ENCODE measurements at places on chromosomes 3 and 15.

DNA sequence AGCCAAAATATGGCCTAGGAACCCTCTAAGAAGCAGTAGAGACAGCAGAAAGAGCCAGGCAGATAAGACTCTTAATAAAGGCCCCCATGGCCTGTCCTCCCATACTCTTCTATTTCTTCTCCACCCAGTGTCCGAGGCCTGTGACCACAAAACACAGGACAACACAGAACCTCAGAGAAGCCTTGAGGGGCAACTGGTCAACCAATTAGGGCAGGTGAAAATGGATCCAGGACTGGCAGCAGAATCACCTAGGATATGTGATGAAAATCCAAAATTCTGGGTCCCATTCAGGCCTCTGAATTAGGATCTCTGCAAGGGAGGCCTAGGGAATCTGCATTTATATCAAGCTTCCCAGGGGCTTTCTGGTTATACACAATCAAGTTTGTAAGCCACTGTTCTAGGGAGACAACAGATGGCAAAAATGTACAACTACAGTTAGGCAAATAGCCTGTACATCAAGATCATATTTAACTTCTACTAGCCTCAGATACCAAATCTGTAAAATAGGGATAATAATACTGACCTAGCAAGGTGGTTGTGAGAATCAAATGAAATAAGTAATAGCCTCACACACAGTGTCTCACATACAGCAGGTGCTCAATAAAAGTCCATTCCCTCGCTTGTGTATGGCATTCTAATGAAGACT is 10.4 kb downstream of the RAB27A start:
- DNase-seq: no peak

DNA sequence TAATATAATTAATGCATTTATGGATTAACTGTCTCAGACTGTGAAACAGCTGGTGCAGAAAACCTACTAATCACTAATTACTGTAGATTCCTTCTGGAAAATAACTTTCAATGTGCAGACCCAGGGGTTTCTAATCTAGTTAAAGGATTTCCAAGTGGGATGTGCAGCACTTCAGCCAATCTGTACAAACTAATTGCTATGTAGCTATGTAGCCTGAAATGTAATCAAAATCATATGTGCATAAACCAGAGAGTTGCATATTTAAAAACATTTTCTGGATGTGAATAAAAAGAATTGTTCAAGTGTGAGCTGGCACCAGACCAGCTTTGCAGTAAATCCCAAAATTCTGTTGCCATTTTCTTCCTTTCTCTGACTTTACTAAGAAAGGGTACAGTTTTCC is 127.5 kb upstream of the CD96 start:
- DNase-seq: no peak

DNA sequence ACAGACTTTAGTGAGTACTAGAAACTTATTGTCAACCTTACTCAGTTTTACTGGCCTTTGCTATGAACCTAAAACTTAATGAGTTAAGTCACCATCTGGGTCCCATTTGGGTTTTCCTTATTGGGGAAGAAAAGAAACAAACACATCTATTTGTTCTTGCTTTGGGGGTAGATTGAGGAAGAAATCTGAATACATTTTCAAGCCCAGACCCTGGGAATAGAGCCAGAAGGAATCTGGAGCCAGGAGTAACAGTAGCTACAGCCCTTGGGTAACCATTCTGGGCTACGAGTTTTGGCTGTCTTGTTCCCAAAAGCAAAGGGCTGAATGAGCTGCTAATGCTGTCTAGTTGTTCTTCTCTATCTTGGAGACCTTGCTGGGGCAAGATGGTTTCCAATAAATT is 16.5 kb downstream of the SLC12A1 start:
- no peak for DNase-seq

DNA sequence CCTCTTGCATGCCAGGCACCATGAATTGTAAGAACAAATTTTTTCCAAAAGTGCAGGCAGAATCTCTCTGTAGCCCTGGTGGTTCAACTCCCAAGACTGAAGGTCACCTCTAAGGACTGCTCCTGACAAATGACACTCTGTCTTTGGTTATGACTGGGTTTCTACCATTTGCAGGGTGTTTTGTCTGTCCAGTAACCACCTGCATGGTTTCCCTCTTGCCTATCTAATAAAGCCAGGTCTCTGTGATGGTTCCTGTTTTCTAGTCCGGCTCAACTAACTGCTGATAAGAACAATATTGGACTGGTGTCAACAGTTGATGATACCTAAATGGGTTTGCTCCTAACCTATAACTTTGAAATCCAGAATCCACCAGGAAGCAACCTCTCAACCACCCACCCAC is 43.7 kb downstream of the ATP8B4 start:
- DNase-seq: no peak

DNA sequence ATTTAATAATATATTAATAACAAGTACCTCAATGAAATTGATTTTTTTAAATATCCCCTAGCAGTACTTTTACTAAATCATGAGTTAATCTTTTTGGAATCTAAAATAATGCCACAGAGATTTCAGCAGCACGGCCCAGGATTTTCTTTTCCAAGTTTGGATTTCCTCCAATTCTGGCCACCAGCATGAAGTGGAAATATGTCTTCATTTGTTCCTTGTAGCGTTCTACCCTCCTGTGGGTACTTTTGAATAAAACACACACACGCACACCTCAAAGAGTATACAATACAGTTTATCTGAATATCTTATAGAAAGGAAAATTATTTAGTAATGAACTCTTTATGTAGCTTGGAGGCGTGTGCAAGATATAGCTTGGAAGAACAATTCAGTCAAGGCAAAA is 125.1 kb upstream of the STT3B start:
- no peak for DNase-seq

DNA sequence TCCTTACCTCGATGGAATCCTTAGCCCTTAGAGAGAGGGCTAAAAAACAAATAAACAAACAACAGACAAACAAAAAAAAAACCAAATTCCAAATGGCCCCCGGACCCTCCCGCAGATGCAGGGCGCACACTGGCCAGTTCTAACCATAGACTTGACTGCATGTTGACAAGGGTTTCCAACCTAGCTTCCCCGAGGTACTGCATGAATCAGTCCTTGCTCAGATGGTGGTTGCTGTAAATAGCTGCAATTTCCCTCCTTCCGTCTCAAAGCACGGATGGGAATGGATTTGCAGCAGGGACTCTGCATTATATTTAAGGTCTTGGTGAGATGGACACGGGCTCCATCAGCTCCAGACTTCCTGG is 162.8 kb downstream of the CD47 start:
- no peak for DNase-seq

- DNase-seq: no peak
Observed at GRCh38 chr15:80507638-80508316, 103.6 kb downstream of the ARNT2 start.

- no peak for DNase-seq
Observed at GRCh38 chr15:23690450-23690852, 3.3 kb upstream of the NDN start.

GRCh38 chr3:125967156-125967555 is 1.8 kb upstream of the ROPN1B start:
- no peak for DNase-seq

Measured in activated naive CD4-positive, alpha-beta T cell treated with anti-CD3 and anti-CD28 coated beads, Interleukin-2, amount 10 ng/mL, durations not matched to agents 7 days and 5 days (primary cell).